ENCODE measurements at places on chromosomes 11 and 22.

DNA sequence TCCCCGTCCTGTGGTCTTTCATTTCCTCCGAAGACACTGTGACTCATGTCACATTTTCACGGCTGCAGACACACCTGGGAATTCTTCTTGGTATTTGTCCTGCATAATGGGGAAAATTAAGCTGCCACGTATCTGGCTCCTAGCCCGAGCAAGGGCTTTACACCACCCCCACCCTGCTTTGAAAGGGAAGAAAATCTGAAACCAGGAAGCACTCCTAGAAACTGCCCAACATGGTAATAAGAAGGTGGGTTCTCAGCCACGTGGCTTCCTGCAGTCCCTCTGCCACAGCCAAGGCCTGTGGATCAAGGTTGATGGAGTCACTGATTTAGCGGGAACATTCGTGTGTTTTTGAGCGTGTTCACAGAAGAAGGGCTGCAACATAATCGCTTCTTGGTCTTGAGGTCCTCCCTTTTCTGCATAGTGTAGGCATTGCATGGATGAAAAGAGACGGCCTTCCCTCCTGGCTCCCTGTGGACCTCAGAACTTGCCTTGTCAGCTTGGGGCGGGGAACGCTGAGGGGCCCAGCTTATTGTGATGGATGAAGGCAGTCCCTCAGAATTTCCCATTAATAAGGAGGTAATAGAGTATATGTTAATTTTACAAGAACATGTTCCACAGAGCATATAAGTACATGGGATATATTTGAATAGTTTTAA, 292.0 kb downstream of the NTM start:
- DNase-seq: no peak
- no peaks in the 10 kb centered on the region for H3K4me1 ChIP-seq
- H3K4me3 ChIP-seq: no peak overlapping the region

GRCh38 chr11:126212089-126212660, 593 bp downstream of the FAM118B start:
- H3K4me1 ChIP-seq: peaks cover 4% of the 10 kb centered on the region
- peaks cover 10% of the 10 kb centered on the region for H3K36me3 ChIP-seq

- DNase-seq: no peak
- peaks cover 21% of the 10 kb centered on the region for H3K4me1 ChIP-seq
- H3K4me3 ChIP-seq: no peak overlapping the region
- H3K27me3 ChIP-seq: no peaks in the 10 kb centered on the region
- H3K27ac ChIP-seq: no peak overlapping the region
- H3K36me3 ChIP-seq: peaks cover 9% of the 10 kb centered on the region
Observed at GRCh38 chr22:46293577-46294260, 3.0 kb upstream of the GTSE1 start.

DNA sequence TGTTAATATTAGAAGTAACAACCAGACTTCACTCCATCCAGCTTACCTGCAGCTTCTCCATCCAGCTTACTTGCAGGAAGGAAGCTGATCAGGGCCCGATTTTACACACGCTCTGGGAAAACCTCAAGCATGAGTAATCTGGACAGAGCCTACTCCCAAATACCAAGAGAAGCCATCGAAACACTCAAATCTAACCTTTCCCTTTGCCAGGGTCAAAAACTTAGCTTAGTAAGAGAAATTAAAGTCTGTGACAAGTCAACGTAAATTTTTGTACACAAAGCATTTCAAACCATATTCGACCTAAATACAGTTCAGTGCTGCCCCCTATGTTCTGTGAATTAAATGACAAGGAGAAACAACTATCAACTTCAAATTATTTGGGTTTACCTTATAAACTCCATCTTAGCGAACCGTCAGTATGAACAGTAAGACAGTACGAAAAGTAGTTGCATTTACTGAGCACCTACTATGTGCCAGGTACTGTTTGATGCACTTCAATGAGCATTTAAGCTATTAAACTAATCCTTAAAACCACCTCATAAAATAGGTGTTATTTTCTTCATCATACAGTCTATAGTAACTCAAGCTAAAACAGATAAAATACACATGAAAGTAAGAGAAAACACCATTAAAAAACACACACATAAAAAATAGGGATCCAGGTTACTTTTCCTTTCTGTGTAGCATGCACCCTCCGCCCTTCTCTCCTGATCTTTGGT, 36.9 kb downstream of the ARFGAP3 start:
- DNase-seq: no peak
- no peak overlapping the region for H3K27ac ChIP-seq
- 0 out of 2 replicates have a peak, but pooled peaks cover 8% of the 10 kb centered on the region for H3K36me3 ChIP-seq
